ENCODE measurements at places on chromosomes 11 and 22.

- no peak for DNase-seq
These were observed 35.2 kb downstream of the MOV10L1 start for GRCh38 chr22:50125029-50125428.

- DNase-seq, result peak; percentile 74
These were observed 772 bp downstream of the SLC25A45 start for GRCh38 chr11:65381716-65382032.

DNA sequence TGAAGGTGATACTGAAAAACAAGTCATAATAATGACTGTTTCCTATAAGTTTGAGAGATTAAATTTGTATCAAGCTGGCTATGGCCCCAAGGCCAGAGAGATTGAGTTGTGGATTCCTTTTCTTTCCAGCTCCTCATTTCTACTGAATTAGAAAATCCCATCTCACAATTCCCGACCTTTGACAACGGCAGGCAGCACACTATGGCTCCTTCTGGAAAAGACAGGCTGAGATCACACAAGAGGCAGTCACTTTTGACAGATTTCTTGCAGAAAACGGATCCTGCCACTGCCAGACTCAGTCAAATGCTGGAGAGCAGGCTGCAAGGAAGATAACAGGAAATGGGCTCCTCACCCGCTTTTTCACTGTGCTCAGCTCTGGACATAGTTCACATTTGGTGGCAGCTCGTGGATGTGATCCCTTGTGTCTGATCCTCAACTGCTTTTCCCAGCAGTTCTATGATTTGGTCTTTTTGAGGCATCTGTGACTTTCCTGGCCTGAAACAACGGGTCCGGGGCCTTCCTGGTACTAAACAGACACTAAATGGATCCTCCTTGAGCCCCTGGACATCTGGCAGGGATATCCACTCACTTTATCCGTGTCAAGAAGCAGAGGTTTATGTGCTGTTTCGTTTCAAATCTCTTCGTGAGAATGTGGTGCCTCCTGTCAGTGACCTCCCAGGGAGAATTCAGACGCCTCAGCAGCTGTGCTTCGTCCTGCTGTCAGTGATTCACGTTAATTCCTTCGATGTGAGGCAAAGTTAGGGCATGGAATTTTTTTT lies 26.1 kb upstream of the RTL6 start:
- peak; percentile 85 for DNase-seq

DNA sequence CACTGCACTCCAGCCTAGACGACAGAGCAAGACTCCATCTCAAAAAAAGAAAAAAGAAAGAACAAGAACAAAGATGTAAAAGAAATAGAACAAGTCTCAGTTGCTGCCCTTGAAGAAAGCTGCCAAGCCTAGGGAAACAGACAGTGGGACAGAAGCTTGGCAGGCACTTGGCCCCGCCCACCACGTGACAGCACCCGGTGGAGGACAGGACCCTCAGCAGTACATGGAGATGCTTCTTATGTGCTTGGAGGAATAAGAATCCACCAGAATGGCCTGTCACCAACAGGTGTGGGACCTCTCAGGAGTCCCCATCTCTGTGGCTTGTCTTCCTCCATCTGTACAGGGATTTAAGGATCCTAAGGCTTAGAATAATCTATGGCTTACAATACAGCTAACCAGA lies 7.6 kb upstream of the TMPRSS6 start:
- no peak for DNase-seq

- DNase-seq, result no peak
These were observed 537.2 kb upstream of the API5 start for GRCh38 chr11:42774567-42774966.

DNA sequence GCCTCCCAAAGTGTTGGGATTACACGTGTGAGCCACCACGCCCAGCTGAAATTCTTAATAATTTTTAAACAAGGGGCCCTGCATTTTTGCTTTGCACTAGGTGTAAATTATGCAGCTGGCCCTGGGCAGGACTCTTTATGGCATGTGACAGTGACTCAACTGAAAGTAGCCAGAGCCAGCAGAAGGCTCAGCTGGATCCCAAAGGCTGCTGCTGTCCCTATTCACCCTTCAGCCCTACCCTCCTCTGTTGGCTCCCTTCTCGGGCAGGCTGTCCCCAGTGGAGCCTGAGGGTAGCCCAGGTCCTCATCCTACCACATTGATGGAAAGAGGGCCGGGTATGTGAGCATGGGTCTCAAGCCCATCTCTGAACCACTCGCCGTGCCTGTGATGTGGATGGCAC lies 45.6 kb downstream of the CD82 start:
- no peak for DNase-seq

DNA sequence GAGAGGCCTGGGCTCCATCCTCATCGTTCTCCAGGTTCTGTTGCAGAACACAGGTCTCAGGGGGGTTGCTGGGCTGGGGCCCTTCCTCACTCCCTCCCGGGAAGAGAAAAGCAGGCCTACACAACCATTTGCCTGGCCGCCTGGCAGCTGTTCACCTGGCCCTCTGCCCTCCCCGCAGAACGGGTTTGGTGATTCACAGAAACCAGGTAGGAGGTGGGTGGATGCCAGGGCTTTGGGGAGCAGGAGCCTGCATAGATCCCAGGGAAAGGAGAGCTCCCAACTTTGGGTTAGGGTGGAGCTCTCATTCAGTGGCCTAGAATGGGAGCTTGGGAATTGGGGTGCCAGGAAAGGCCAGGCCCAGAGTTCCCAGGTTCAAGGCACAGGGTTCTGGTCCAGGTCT lies 995 bp downstream of the TMEM134 start:
- no peak for DNase-seq

GRCh38 chr11:36403661-36404060 lies 106.4 kb downstream of the TRAF6 start:
- no peak for DNase-seq

DNA sequence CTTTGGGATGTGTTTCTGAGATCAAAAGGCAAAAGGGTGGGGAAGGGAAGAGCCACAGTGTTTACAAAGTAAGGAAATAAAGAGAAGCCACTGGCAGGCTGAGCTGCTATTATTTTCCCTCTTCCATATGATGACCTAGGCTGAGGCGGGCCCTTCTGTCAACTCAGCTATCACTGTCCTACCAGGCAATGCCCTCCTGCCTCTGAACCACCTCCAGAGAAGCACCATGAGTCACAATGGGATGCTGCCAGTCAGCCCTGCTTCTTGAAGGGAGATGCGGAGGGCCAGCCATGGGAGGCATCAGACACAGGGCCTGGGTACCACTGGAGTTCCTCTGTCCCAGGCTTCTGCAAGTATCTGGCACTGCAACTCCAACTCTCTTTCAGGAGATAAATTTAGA lies 107.9 kb upstream of the BID start:
- no peak for DNase-seq

- no peak for DNase-seq
These were observed 765 bp downstream of the ZFPL1 start for GRCh38 chr11:65084598-65085375.

DNA sequence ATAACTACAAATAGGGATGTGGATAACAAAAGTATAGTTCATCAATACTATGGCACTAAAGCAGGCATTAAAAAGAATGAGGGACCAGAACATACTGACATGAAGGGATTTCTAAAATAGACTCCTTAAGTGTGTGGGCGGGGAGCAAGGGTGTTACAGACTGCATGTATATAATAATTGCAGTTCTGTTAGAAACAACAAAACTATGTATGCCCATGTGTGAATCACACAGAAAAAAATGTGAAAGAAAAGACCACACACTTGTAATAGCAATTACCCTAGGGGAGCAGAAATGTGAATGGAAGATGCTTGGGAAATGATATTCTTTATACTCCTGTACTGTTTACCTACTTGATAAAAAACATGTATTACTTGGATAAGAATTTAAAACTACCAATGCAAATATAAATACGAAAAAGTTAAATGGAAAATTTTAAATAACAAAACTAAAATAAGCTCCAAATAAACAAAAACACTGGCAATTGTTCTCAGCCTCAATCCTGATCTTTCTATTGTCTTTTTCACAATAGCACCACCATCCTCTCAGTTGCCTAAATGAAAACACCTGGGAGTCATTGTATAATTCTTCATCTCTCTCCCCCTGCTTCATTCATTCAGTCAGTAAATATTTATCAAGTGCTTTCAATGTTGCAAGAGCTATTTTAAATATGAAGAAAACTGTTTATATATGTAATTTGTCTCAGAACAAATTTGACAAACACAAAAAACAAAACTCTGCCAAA lies 129.8 kb downstream of the FCHSD2 start:
- DNase-seq, result peak; percentile 31

GRCh38 chr22:21939461-21939913 lies 13.2 kb downstream of the PPM1F start:
- DNase-seq, result no peak

DNA sequence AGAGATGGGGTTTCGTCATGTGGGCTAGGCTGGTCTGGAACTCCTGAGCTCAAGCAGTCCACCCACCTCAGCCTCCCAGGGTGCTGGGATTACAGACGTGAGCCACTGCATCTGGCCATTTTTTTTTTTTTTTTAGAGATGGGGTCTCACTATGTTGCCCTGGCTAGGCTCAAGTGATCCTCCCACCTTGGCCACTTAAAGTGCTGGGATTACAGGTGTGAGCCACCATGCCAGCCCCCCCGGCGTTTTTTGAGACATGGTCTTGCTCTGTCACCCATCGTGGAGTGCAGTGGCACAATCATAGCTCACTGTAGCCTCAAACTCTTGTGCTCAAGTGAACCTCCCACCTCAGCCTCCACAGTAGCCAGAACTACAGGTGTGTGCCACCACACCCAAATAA lies 16.5 kb downstream of the RHBDD3 start:
- DNase-seq, result no peak

DNA sequence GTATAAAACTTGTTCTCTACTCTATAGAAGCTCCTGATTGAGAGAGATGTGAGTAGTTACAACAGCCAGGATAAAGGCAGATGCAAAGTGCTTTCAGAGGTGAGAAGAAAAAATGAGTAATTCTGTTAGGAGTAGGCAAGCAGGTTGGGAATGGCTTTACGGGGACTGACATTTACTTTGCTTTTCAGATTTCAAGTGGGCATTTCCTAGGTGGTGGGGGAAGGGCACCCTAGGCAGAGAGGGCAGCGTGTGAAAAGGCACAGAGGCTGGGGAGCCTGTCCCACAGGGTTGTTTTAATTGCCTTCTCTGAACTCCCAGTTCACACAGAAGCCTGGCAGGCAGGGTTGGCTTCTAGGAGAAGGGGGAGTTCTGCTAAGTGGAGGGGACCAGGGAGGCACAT lies 106.5 kb downstream of the NAV2 start:
- no peak for DNase-seq

- DNase-seq, result no peak
These were observed 6.5 kb downstream of the VSTM5 start for GRCh38 chr11:93843906-93844305.

DNA sequence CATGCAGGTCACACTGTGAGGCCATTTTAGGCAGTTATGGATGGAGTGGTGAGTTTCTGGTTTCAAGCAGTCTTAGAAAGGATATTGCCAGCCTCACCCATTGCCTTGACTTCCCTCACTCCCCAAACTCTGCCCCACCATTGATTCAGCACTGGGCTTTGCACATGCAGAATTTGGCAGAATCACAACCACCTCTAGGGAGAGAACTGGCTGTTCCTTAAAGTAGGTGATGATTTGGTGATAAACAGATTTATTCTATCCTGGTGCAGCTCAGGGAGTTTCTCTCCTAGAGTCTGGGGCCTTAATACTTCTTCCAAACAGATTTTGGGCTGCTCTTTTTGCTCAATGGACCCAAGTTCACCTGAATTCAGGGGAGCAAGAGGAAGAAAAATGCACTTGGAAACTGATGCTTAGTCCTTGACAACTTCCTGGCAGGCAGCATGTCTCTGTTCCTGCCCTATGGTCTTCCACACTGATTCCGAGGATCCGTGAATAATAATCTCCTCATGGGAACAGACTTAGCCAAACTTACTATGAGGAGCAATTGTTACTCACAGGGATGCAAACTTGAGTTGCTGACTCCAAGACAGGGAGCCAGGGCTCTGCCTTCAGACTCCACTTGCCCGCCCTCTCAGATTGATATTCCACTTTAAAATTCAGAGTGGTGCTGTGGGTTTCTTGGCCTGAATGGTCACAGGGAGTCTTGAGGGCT lies 129.7 kb upstream of the PARVA start:
- DNase-seq, result no peak

DNA sequence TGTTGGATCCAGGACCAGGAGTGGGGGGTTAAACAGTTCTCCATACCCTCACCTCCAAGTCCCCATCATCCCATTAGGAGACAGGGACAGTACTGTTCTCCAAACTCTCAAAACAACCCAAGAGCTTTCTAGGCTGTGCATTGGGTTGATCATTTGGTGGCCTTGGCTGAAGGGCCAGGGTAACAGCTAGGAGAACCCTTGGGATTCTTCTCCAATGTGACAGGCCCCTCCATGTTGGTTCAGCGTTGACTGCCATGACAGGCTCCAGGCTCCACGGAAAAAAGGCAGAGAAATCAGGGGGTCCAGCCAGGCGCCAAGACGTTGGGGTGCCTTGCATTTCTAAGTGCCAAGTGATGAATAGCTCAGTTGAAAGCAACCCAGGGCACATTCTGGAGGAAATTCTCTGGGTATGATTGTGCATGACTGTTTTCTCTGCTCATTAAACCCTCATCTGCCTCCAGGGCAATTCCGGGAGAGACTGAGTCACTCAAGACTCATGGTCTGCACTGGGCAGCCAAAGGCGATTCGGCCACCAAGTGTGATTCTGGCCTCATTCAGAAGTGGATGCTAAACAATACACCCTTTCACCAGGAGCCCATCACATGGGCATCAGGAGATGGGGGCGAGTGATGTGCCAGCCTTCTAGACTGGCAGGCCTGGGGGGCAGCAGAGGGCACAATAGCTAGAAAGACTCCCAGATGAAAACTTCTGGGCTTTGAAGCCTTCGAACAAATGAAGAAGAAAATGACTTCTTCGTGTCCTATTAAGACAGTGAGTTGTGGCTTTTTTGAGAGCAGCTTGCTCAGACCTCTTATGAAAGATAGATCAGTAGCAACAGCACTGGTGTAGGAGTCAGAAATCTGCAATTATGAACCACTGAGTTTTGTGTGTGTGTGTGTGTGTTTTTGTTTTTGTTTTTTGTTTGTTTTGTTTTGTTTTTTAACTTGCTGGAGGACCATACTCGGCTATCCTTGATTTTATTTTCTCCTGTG lies 27.7 kb downstream of the CD44 start:
- peak; percentile 99 for DNase-seq

DNA sequence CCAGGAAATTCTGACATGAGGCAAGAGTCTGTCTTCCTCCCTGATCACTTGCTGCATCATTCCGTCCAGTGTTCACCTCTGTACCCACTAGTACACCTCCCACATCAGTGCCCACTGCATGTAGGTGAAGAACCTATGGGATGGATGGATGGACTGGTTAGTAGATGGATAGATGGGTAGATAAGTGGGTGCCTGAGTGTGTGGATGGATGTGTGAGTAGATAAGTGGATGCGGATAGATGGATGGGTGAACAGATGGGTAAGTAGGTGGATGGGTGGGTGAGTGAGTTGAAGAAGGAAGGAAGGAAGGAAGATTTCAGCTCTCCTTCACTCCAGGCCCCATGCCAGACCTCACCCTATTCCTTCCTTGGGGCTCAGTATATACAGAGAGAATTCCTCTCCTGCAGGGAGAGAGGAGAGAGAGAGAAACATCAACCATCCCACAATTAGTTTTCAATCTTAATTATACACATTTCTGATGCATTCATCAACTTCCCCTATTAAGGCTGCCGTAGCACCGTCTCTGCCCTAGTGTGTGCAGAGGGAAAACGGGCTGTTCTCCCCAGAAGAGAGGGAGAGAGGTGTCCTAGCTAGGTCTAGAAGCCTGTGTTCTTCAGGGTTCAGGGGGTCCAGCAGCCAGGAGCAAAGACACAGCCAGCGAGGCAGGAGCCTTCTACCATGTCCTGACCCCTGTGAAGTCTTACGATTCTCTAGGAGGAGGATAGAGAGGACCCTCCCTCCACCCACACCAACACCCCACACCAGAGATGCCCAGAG lies 125.3 kb downstream of the BUD13 start:
- no peak for DNase-seq

GRCh38 chr22:44697423-44698141 lies 4.4 kb upstream of the PRR5 start:
- peak; percentile 53 for DNase-seq

All from HFFc6 (cell line).